ENCODE measurements at places on chromosomes 3 and 15.
A peak's percentile ranks its signal among the peaks of the same experiment; 100 is the strongest.

DNA sequence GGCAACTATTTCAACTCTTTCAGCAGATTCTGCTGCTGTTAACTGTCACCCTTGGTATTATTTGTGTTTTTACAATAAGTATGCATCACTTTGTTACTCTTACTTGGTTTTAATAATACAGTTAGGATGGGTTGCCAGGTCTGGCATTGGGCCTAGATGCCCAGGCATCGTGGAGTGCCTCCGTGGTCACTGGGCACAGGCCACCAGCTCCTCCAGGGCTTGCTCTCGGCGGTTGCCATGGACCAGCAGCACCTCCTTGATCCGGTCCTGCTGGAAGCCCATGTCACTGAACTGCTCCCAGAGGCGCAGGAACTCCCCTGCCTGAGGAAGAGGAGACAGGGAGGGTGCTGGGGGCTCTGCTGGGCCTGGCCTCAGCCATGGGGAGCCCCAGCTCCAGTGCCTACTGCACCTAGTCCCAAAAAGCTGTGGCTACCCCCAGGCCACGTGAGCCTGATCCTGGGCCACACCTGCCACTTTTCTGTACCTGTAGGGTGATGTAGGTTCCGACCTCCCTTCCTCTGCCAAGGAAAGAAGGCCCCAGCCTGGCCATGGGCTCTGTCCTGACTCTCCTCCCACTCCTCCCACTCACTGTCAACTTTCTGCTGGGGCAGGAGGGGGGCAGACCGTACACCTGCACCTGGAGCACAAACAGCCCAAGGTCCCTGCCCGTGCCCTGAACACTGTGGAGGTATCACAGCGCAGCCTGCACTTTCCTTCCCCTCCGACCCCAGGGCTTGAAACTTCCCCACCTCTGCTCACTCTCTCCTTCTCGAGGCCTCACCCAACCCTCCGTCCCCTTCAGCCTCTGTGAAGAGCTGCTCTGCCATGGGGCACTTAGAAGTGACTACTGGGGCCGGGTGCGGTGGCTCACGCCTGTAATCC is 16.6 kb downstream of the KBTBD13 start:
- DNase-seq: no peak
- no peak overlapping the region for H3K4me3 ChIP-seq
- no peaks in the 10 kb centered on the region for H3K27me3 ChIP-seq
- no peak overlapping the region for H3K27ac ChIP-seq
- peaks cover 9% of the 10 kb centered on the region for H3K36me3 ChIP-seq

GRCh38 chr3:138835397-138835757 is 649 bp upstream of the PIK3CB start:
- H3K4me1 ChIP-seq: peaks cover 26% of the 10 kb centered on the region
- DNase-seq: no peak
- H3K27ac ChIP-seq: peak overlapping the region; percentile 95
- peaks cover 3% of the 10 kb centered on the region for H3K36me3 ChIP-seq

DNA sequence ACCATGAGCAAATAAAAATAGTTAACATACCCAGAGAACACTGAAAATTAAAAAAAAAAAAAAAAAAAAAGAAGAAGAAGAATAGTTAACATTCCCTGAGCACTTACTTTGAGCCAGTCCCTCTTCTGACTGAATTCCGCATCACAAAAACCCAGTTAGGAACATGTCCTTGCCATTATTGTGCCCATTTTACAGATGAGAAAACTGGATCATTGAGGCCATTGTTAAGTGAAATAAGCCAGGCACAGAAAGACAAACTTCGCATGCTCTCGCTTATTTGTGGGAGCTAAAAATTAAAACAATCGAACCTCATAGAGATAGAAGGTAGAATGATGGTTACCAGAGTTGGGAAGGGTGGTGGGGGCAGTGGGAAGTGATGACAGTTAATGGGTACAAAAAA is 119.5 kb downstream of the FGF12 start:
- no peak overlapping the region for H3K4me3 ChIP-seq
- no peak for DNase-seq
- H3K36me3 ChIP-seq: no peaks in the 10 kb centered on the region
- H3K4me1 ChIP-seq: no peaks in the 10 kb centered on the region

DNA sequence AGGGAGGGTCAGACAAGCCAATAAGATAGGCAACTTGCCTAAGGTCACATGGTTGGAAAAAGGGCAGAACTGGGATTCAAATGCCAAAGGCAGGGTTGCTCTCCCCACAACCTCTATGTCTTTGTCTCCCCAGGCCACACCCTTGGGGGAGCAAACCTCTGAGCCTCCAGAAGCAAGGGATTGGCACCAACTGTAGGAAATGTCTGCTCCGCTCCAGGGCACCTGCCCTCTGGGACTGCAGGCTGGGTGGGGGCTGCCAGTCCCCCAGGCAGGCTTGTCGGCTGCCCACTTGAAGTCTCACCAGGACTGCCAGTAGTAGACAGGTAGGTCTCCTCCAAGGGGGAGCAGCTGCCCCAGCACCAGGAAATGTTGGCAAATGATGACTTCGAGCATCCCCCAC is 2.0 kb downstream of the FAM3D start:
- H3K27me3 ChIP-seq: no peaks in the 10 kb centered on the region
- H3K4me3 ChIP-seq: no peak overlapping the region
- H3K4me1 ChIP-seq: peaks cover 12% of the 10 kb centered on the region
- no peaks in the 10 kb centered on the region for H3K36me3 ChIP-seq

- DNase-seq: no peak
- no peaks in the 10 kb centered on the region for H3K27me3 ChIP-seq
- no peaks in the 10 kb centered on the region for H3K36me3 ChIP-seq
- H3K4me1 ChIP-seq: peaks cover 23% of the 10 kb centered on the region
- no peak overlapping the region for H3K27ac ChIP-seq
Measured at GRCh38 chr15:45161666-45162065, 26.1 kb downstream of the SHF start.

- peaks cover 2% of the 10 kb centered on the region for H3K27me3 ChIP-seq
- H3K27ac ChIP-seq: no peak overlapping the region
- no peak overlapping the region for H3K4me3 ChIP-seq
- no peaks in the 10 kb centered on the region for H3K36me3 ChIP-seq
Measured at GRCh38 chr3:123419181-123419849, 29.6 kb downstream of the ADCY5 start.

- no peak overlapping the region for H3K27ac ChIP-seq
- peak; percentile 29 for DNase-seq
- peaks cover 11% of the 10 kb centered on the region for H3K27me3 ChIP-seq
- no peaks in the 10 kb centered on the region for H3K36me3 ChIP-seq
Measured at GRCh38 chr15:89462198-89462912, 34.0 kb downstream of the RHCG start.

GRCh38 chr3:12995389-12996180 is 77.6 kb downstream of the IQSEC1 start:
- DNase-seq: no peak
- H3K27ac ChIP-seq: peak overlapping the region; percentile 47
- no peak overlapping the region for H3K4me3 ChIP-seq
- no peaks in the 10 kb centered on the region for H3K36me3 ChIP-seq

GRCh38 chr3:185328324-185329004 is 34.5 kb upstream of the MAP3K13 start:
- H3K36me3 ChIP-seq: no peaks in the 10 kb centered on the region
- peak; percentile 5 for DNase-seq
- no peak overlapping the region for H3K27ac ChIP-seq
- H3K4me3 ChIP-seq: no peak overlapping the region
- H3K27me3 ChIP-seq: no peaks in the 10 kb centered on the region
- peaks cover 15% of the 10 kb centered on the region for H3K4me1 ChIP-seq

GRCh38 chr3:67006460-67006859 is 8.4 kb downstream of the KBTBD8 start:
- H3K27me3 ChIP-seq: no peaks in the 10 kb centered on the region
- H3K4me1 ChIP-seq: no peaks in the 10 kb centered on the region
- H3K4me3 ChIP-seq: no peak overlapping the region
- no peak overlapping the region for H3K27ac ChIP-seq

- no peak for DNase-seq
- H3K4me1 ChIP-seq: peaks cover 37% of the 10 kb centered on the region
- H3K4me3 ChIP-seq: peak overlapping the region; percentile 75
Measured at GRCh38 chr15:81002331-81003096, 1.8 kb downstream of the TLNRD1 start.

DNA sequence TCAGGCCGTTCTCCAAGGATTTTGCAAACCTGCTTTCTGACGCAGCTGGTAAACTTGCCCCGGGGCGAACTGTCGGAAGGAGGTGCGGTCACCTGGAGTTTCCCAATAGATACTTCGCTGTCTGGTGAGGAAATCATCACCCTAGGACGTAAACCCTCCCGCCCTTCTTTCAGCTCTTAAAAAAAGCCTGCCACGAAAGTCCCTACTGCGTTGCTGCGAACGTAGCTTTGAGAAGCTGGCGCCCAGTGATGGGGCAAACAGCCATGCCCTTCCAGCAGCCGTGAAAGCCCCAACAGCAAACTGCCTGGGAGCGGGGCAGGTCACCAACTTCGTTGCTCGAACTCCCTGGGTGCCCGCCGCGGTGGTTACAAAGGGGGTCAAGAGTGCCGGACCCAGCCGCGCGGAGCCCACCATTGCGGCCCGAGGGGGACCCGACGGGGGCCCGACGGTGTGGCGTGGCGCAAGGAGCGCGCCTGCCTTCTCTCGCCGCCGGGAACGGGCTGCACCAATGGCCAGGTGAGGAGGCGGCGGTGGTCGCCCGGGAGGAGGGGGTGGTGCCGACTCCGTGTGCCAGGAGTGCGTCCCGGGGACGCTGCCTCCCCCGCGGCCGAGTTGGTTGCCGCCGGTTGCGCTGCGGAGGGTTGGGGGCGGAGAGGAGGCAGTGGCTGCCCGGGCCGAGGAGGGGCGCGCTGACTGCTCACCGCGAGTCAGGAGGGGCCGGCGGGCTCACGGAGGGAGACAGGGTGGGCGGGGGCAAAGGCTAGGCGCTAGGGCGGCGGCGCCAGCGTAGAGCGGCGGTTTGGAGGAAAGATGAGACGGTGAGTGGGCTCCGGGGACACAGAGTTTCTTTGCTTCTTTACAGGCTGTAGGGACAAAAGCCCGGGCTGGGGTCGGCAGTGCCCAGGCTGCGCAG is at the start of gene PHLDB2:
Gene PHLDB2 (plus strand): TSS at position 205 of the 913 bp plus-strand sequence. CDS start 24,813 bp downstream, outside the sequence.
- peak within 1 kb of the TSS; percentile 81 for H3K4me3 ChIP-seq
- H3K27me3 ChIP-seq: peaks cover 3% of the 10 kb centered on the region
- peak; percentile 88 for DNase-seq
- H3K4me1 ChIP-seq: peaks cover 2% of the 10 kb centered on the region

DNA sequence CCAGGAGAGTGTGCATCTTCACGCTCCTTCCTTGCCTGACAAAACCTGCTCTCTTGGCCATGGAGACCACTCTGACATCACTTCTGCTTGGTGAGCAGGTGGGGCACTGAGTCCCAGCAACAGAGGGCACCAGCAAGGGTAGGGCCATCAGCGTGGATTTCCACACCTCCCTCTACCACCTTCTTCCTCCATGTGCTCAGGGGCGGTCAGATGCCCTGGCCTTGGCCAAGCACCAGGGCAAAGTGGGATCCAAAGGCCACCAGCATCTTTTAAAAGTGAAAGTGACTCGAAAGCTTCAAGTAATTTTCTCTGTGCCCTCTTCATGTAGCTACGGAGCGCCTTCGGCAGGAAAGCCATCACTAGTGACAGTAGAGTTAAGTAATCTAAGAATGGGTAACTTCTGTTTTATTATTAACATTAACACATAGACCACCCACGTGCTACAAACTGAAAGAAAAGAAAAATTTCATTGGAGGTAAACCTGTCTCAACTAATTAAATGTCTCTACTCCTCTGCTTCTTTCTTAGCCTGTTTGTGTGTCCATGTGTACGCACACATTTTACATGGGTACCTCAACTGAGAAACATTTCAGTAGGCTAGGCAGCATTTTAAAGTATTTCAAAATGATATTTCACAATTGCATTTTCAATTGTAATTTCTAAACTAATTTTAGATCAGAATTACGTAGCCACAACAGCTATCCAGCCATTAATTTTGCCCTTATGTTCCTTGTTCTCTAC is 57.9 kb downstream of the CHSY1 start:
- DNase-seq: peak; percentile 52
- no peak overlapping the region for H3K27ac ChIP-seq
- H3K36me3 ChIP-seq: no peaks in the 10 kb centered on the region
- peaks cover 13% of the 10 kb centered on the region for H3K4me1 ChIP-seq

DNA sequence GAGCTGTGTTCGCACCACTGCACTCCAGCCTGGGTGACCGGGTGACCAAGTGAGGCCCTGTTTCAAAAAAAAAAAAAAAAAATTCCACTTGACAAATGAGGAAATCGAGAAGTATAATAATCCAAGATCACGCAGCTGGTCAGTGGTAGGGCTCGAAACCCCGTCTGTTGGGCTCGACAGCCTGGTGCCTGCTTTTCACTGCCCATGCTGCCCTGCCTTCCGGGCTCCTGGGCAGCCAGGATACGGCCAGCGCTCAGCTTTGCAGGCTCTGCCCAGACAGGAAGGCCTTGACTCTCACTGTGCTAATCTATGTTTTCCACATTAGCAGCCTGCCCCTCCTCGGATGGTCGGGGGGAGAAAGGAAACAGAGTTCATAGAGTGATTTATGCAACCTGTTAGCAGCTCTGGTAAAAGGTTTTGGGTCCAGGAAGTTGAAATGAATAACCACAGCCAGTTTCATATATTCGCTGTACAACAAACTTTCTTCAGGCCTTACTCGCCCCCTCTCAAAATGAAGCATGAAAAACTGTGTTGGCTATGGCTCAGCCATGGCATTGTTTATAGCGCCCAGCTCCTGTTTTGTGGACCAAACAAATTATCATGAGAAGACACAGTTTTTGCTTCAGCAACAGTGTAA is 108.8 kb downstream of the XXYLT1 start:
- H3K27me3 ChIP-seq: no peaks in the 10 kb centered on the region
- H3K4me1 ChIP-seq: peaks cover 87% of the 10 kb centered on the region
- no peaks in the 10 kb centered on the region for H3K36me3 ChIP-seq
- no peak overlapping the region for H3K4me3 ChIP-seq
- peak; percentile 97 for DNase-seq

DNA sequence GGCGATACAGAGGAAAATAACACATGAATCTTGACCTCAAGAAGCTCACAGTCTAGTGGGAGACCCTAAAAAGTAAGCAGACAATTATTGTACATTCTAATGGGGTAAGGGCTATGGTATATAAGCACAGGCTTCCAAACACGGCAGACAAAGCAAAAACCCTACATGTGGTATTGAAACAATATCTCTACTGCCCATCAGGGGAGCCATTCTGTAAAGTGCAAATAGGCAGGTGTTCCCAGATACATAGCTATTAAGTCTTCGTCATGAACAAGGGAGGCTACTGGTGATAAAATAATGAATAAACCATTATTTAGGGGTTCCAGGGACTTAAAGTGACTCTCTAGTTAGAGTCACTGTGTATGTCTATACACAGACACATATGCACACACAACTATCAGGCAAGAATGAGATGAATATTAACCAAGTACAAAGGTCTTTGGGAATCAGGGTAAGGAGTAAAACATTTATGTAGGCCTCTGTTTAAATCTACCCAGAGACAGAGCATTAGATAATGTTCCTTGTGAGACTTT is 38.7 kb upstream of the ASB14 start:
- H3K4me1 ChIP-seq: no peaks in the 10 kb centered on the region
- H3K36me3 ChIP-seq: no peaks in the 10 kb centered on the region
- H3K4me3 ChIP-seq: no peak overlapping the region
- no peak for DNase-seq
- no peak overlapping the region for H3K27ac ChIP-seq

DNA sequence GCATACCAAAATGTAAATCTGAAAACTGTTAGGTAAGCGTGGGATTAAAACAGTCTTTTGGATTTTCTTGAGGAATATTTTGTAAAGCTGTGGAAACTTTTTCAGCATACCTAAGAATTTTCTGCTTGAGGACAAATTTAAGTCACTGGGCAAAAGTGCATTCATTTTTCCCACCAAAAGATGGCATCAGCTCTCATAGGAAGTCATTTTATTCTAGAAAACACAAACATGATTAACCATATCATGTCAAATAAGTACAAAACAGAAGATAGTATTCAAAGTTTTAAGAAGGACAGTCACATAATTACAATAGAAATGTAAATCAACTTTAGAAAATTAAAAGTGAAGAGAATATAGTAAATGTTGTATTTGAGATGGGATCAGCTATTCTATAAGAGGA is 63.5 kb downstream of the SLC49A4 start:
- peak; percentile 47 for DNase-seq
- peaks cover 8% of the 10 kb centered on the region for H3K36me3 ChIP-seq
- no peaks in the 10 kb centered on the region for H3K4me1 ChIP-seq
- no peak overlapping the region for H3K4me3 ChIP-seq
- no peaks in the 10 kb centered on the region for H3K27me3 ChIP-seq

Measured in common myeloid progenitor, CD34-positive (primary cell).